Placental pericyte (primary cell): ENCODE measurements at places on chromosomes 6 and 20. TPM values are rescaled to one million over a fixed set of nuclear protein-coding genes. Genes with fewer than 3 reads are reported as not detected.

The PRPH2 gene
- total RNA-seq: 2.6 and 3.9 TPM in 2 replicates

The KCTD20 gene
- 34.1 and 74.6 TPM in 2 replicates for total RNA-seq

The VIP gene
- 0.22 TPM in 1 of 2 replicates, not detected in the other for total RNA-seq

The CABLES2 gene
- total RNA-seq: 4.4 and 8.8 TPM in 2 replicates

The STX16 gene
- 35.5 and 36.8 TPM in 2 replicates for total RNA-seq

The FOXA2 gene
- total RNA-seq: under 0.01 and 5.0 TPM in 2 replicates

The CFB gene
- 2.3 and 62.8 TPM in 2 replicates for total RNA-seq

The GPLD1 gene
- total RNA-seq: 0.14 and 0.22 TPM in 2 replicates

The MATN4 gene
- total RNA-seq: 0.22 TPM in 1 of 2 replicates, not detected in the other

The FAM162B gene
- total RNA-seq: 25.5 TPM in 1 of 2 replicates, not detected in the other

The HLA-DRB1 gene
- 0.14 TPM in 1 of 2 replicates, not detected in the other for total RNA-seq

The NKAIN4 gene
- 0.57 and 1.1 TPM in 2 replicates for total RNA-seq

The GINS1 gene
- 1.5 and 24.5 TPM in 2 replicates for total RNA-seq

The CRISP3 gene
- total RNA-seq: not detected in 2 replicates

The HDDC2 gene
- 47.2 and 50.1 TPM in 2 replicates for total RNA-seq

The TRIM15 gene
- total RNA-seq: not detected in 2 replicates

The HDGFL1 gene
- total RNA-seq: not detected in 2 replicates

The RAET1L gene
- total RNA-seq: not detected in 2 replicates

The CCDC170 gene
- under 0.01 and 1.0 TPM in 2 replicates for total RNA-seq

The CDC25B gene
- total RNA-seq: 70.7 and 92.6 TPM in 2 replicates

The CPNE5 gene
- total RNA-seq: 0.14 and 0.66 TPM in 2 replicates

The GSTA2 gene
- not detected in 2 replicates for total RNA-seq

The TRAPPC3L gene
- total RNA-seq: under 0.01 TPM in 1 of 2 replicates, not detected in the other

The NKX2-4 gene
- total RNA-seq: not detected in 2 replicates

The ZNF318 gene
- total RNA-seq: 9.2 and 15.3 TPM in 2 replicates

The ADIG gene
- total RNA-seq: not detected in 2 replicates

The BTNL2 gene
- total RNA-seq: not detected in 2 replicates

The SLC22A1 gene
- 0.14 and 0.44 TPM in 2 replicates for total RNA-seq

The MYH7B gene
- under 0.01 TPM in 1 of 2 replicates, not detected in the other for total RNA-seq

The MUC22 gene
- not detected in 2 replicates for total RNA-seq

The TFAP2D gene
- total RNA-seq: not detected in 2 replicates

The ZNF311 gene
- total RNA-seq: 0.43 and 0.44 TPM in 2 replicates

The IL17A gene
- total RNA-seq: not detected in 2 replicates

The DEFB126 gene
- total RNA-seq: not detected in 2 replicates

The ECT2L gene
- total RNA-seq: not detected in 2 replicates

The SNRPB gene
- total RNA-seq: 117 and 242 TPM in 2 replicates

The MAP3K5 gene
- total RNA-seq: 21.0 and 35.4 TPM in 2 replicates

The ZNF451 gene
- 49.2 and 85.9 TPM in 2 replicates for total RNA-seq

The PAX1 gene
- total RNA-seq: not detected in 2 replicates

The VWA7 gene
- total RNA-seq: 0.14 and 0.44 TPM in 2 replicates

The QKI gene
- total RNA-seq: 168 and 169 TPM in 2 replicates

The EDEM2 gene
- 29.3 and 62.4 TPM in 2 replicates for total RNA-seq

The GSTA5 gene
- not detected in 2 replicates for total RNA-seq

The GRM1 gene
- total RNA-seq: not detected in 2 replicates

The TGM3 gene
- not detected in 2 replicates for total RNA-seq

The MAP7 gene
- total RNA-seq: 1.0 and 1.1 TPM in 2 replicates

The FHL5 gene
- not detected in 2 replicates for total RNA-seq

The CCN5 gene
- 0.29 and 1.3 TPM in 2 replicates for total RNA-seq

The ULBP3 gene
- total RNA-seq: 7.0 and 20.3 TPM in 2 replicates

The LIN28B gene
- 17.7 and 34.4 TPM in 2 replicates for total RNA-seq

The BANF2 gene
- not detected in 2 replicates for total RNA-seq

The SEC23B gene
- total RNA-seq: 74.4 and 132 TPM in 2 replicates

The DEFB119 gene
- total RNA-seq: not detected in 2 replicates

The TCF21 gene
- 1.7 and 10.3 TPM in 2 replicates for total RNA-seq

The SRMS gene
- total RNA-seq: not detected in 2 replicates

The WFDC5 gene
- total RNA-seq: not detected in 2 replicates

The CYP39A1 gene
- total RNA-seq: 0.22 and 6.3 TPM in 2 replicates

The PRR18 gene
- total RNA-seq: not detected in 2 replicates

The JAG1 gene
- 18.4 and 36.2 TPM in 2 replicates for total RNA-seq
